Midbrain (tissue), 1 donor: ENCODE measurements at places on chromosomes 13 and 19.

GRCh38 chr19:44694184-44694579, 4.8 kb upstream of the CEACAM16 start:
- DNase-seq, result no peak

DNA sequence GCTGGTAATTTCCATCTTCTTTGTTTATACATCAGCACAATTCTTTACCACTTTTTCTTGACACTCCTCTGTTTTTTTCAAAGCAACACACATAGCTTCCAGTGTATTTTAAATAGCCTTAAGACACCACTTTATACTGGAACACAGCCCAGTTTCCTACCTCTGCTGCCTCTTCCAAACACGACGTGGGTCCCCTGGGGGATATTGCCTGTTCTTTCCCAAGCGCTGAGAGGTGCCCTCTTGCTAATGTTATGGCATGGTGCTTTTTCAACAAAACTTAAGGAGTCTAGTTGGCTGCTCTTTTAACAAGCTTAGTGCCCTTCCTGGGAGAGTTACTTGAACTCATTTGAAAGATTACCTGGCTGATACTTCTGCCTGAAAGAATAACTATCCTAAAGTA, 112.7 kb downstream of the OLFM4 start:
- DNase-seq, result no peak

DNA sequence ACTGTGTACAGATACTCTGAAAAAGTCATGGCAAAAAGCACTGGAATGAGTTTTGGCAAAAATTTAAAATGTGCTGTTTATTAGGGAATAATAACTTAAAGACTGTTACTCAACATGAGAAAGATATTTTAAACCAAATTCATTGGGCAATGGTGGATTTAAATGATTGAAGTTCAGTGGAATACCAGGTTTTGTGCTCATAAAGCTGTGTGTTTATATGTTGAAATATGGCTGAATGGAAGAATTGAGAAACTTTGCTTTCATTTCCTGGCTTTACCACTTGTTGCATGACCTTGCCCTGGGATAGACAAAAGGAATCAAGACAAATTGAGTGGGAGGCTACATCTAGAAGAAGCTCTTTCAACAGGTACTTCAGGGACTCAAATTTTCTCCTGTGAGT, 246.4 kb downstream of the GPC5 start:
- DNase-seq, result no peak

GRCh38 chr13:113817860-113818691, 45.8 kb downstream of the GAS6 start:
- DNase-seq, result no peak

GRCh38 chr13:111115061-111115964, at the start of gene ARHGEF7:
Gene ARHGEF7, plus strand, starts transcription at chr13:111115310. Its CDS starts 217 bp downstream, at chr13:111115527.
- no peak for DNase-seq

DNA sequence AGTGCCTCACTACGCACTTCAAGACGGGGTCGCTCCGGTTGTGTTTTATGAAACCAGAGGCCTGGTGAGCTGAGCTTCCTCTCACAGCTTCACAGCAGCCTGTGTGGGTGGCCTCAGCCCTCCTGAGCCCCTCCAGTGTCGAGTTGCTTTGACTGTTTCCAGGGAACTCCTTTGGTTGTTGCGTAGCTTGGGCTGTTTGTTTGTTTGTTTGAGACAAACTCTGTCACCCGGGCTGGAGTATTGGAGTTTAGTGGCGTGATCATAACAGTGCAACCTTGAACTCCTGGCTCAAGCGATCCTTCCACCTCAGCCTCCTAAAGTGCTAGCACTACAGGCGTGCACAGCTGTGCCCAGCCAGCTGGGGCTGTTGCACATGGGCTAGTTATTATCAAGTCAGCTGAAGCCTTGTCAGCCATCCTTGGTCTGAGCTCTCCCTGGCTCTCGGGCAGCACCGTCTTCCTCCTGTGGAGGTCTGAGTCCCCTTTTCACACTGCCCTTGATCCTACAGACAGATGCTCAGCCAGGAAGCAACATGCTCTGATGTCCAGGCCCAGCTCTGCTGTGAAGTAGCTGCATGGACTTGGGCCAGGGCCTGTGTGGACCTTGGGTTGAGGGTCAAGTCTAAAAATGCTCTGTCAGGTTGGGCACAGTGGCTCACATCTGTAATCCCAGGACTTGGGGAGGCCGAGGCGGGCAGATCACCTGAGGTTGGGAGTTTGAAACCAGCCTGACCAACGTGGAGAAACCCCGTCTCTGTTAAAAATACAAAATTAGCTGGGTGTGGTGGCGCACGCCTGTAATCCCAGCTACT, 10.2 kb downstream of the DOT1L start:
- DNase-seq, result no peak

DNA sequence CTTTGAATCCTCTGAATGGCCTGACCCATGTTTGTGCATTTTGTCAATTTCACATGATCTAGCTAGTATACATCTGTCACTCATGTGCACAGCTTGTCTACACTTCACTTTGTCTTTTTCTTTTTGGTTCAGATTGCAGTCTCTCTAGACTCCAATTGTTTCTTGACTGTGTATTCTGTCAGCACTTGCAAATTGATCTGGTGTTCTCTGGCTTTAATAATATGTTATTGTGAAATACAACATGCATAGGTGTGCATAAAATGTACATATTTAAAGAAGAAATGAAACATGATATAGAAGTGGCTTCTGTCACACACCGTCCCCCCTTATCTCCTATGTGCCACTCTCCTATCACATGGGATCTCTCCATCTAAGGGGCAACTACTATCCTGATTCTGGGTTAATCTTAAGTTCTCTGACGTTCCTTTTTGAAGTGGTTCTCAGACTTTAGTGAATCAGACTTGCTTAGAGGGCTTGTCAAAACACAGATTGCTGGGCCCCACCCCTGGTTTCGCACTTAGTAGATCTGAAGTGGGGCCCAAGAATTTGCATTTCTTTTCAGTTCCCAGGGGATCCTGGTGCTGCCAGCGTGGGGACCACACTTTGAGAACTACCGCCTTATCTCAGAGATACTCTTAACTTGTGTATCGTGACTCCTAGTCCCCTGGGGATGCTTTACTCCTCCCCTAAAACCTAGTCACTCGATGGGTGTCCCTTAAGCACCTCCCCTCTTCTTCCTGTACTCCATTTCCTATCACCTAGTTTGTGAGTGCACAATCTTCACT, 5.8 kb downstream of the KRTDAP start:
- no peak for DNase-seq

- DNase-seq, result no peak
Measured at GRCh38 chr13:25687471-25688225, 315.9 kb downstream of the ATP8A2 start.

- no peak for DNase-seq
Measured at GRCh38 chr13:76131551-76131950, 495.4 kb downstream of the LMO7 start.

GRCh38 chr13:111399776-111400538, 79.5 kb downstream of the TEX29 start:
- DNase-seq, result no peak

DNA sequence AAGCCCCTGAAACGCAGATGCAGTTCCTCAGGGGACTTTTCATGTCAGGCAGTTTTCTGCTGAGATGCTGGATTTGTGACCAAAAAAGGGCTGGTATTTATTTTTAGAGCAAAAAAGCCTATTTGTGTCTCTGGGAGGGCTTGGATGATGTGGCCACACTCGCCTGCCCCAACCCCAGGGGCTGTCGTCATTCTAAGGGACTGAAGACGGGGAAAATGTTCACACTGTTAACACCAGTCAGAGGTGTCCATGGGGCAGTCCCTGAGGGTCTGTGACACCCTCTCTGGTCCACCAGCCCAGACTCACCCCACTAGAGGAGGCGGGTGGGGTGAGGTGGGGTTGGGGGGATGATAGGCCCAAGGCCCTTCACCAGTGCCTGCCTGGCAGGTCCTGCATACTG, 15.9 kb upstream of the EPHX3 start:
- DNase-seq, result no peak

GRCh38 chr19:5094768-5095567, 126.1 kb downstream of the KDM4B start:
- no peak for DNase-seq
